NCI-H446 (cell line): ENCODE measurements at places on chromosomes 3 and 15.

DNA sequence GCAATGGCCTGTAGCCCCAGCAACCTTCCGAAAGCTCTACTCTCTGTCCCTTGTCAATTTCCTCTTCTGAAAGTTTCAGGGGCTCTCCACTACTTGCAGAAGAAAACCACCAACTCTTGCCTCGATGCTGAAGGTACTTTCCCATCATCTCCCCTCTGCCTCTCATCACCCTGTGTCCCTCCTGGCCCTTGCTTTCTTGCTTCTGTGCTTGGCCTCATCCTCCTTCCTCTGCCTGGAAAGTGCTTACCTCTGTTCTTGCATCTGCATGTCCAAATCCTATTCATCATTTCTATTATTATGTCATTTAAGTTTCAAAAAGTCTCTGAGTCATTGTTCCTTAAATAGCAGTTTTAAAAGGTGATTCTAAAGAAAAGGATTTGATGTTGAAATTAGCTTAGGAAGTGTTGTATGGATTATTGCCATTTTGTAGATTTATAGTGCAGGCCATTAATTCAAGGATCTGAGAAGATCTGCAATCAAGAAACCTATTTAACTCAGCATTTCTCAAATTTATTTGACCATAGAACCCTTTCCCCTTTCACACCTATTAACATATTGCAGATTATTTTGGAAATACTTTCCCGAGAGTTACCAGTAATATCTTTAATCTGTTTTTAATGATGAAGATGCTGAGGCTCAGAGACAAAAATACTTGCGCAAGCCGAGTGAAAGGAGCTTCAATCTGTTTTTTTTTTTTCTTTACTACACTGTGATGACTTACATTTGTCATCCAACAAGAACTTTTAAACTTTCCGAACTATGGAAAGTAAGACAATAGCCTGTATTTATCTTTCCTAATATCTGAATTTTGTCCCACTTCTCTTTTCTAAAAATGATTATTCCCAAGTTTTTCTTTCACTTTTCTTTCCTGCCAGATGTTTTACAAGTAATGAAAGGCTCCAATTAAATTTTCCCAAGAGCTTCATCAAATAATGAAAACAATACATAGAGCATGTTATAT lies 22.3 kb upstream of the CFAP161 start:
- DNase-seq: no peak

GRCh38 chr15:59736181-59736580 lies 47.1 kb upstream of the BNIP2 start:
- DNase-seq: no peak

DNA sequence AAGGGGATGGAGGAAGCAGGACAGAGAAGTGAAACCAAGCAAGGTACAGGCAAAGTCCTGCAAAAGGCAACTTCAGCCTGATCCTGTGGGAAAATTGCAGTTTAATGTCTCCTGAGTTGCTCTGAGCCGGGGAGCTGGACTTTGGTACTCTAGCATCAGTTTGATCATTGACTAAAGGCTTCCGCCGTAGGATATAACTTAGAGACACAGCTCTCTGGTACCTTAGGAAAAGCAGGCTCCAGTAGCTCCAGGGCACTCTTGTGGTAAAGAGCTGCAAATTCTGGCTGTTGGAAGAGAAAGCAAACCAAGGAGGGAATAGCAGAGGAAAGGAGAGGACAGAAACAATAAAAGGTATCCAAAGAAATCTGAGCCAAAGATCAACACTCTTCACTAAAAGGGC lies 521.1 kb downstream of the PLOD2 start:
- no peak for DNase-seq

GRCh38 chr15:89090791-89091626 lies 2.8 kb downstream of the ABHD2 start:
- no peak for DNase-seq

DNA sequence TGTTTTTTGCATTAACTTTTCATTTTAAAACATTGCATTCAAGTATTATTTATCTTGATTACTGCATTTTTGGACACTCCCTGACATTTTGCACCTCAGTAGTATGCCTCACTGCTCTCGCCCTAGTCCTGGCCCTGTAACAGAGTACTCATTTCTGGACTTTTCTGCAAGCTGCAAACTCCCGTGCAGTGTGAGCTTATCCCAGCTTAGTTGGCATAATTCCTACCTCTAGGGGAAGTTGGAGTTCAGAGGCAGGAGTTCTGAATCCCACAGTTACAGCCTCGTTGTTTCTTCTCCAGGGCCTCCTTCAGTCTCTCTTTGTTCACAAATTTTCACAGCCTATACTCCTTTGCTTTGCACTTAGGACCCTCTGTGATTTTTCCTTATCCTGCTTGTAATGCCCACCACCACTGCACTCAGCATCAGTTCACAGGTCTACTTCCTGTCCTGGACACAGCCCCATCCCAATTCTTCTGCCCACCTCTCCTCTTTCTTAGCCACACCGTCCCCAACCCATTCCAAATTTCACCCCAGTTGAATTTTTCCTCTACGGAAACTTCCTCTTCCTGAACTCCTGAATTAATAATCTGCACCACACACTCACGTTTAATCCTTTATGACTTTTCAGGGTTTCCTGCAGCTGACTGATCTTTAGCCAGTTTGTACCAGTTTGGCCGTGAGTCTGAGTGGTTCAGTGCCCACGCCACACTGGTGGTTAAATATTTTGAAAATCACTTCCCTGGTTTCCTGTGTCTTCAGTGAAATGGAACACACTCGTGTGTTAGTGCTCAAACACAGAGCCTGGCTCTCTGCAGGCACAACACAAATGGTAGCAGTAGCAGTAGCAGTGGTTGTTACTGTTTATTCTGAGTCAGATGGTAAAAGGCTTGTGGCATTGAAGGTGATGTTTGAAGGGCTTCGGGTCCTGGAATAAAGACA lies 6.3 kb upstream of the CTSH start:
- DNase-seq: no peak

DNA sequence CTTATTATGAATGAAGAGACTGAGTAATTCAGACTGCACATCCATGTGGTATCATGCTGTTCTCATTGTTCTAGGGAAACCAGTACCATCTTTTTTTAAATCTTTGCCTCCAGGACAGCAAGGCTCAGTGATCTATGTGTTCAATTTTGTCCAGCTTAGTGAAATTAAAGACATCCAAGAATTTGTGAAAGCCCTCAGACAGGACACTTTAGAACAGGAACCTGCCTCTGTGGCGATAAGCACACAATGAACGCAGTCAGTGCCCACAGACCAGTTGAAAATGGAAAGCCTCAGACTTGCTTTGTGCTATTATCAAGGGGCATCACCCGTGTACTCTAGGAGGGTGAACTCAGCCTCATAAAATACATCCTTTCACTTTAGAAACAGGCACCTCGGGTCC lies 20.1 kb downstream of the EID1 start:
- no peak for DNase-seq

DNA sequence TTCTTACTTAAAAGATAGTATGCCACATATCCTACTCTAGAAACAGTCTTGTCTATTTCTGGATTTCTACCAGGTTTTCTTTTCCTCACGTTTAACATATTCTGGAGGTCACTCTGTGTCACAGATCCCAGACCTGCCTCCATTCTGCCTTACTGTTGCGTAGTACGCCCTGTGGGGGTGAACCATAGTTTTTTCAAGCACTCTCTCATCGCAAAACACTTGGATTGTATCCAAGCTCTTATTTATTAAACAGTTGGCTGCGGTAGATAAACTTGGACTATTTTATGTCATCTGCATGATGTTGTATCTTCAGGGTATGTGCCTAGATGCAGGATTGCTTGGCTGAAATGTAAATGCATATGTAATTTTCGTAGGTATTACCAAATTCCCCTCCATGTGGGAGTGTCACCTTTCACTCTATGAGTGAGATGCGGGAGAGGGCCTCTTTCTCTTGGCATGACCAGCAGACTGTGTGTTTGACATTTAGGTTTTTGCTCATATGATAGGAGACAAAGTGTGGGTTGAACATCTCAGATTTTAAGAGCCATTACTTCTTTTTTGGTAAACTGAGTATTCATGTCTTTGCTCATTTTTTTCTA lies 55.8 kb downstream of the ABTB1 start:
- DNase-seq: peak; percentile 39

- peak; percentile 71 for DNase-seq
Measured at GRCh38 chr3:113249111-113249510, 37.8 kb downstream of the BOC start.

DNA sequence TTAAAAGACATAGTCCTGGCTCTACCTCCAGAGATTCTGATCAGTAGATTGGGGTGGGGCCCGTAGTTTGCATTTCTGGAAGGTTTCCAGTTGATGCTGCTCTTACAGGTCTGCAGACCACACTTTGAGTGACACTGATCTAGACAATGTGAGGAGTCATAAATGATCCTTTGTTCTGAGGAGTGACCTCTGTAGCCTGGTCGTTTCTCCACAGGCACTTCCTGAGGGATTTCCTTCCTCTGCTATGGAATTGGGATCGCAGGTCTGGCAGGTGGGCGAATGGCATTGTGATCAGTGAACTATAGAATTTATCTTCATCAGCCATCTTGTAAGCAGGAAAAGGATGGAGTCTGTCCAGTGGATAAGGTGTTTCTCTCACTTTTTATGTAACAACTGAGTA lies 5.5 kb downstream of the GFM1 start:
- no peak for DNase-seq

GRCh38 chr3:184336547-184337398 lies 627 bp upstream of the FAM131A start:
- DNase-seq: peak; percentile 42

- no peak for DNase-seq
Measured at GRCh38 chr3:39165518-39165917, 12.1 kb upstream of the CSRNP1 start.
